ENCODE measurements at places on chromosomes 2 and 18.

DNA sequence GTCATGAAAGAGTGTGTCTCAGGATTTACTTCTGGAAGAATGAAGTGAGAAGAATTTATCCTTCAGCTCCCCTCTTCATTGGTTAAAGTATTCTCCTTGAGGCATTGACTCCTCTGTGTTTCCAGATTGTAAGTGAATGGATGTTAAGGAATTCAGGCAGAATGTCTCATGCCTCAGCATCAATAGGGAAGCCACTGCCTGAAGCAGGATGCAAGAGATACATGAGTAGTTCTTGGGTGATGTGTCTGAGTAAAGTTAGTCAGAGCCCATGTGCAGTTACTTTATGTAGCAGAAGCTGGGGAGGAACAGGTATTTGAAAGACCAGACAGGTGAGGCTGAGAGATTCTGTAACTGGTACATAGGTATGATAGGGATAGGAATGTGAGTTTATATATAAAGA lies 34.0 kb upstream of the TMEFF2 start:
- DNase-seq: no peak

GRCh38 chr2:235533198-235533597 lies 39.4 kb downstream of the AGAP1 start:
- DNase-seq: no peak

GRCh38 chr2:68044099-68044498 lies 18.7 kb downstream of the C1D start:
- DNase-seq: peak; percentile 23

- DNase-seq: no peak
Observed at GRCh38 chr18:6561862-6562291, 147.2 kb upstream of the L3MBTL4 start.

- DNase-seq: no peak
Observed at GRCh38 chr2:2492800-2493199, 161.7 kb upstream of the MYT1L start.

DNA sequence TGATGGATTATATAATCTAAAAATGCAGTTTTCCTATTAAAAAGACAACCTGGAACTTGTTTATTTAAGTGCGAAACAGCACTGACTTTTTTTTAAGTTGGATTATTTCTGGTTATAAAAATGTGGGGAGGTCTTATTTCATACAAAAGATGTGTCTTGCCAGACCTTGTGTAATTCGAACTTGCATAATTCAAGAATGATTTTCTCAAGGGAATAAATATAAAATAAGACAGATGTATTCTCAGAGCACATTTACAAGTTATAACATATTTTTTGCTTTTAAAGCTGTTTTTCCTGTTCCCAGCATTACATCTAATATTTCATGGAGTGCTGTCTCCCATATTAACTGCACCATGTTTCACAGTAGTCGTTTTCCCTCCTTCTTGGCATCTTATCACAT lies 263.1 kb downstream of the CDH20 start:
- DNase-seq: no peak

DNA sequence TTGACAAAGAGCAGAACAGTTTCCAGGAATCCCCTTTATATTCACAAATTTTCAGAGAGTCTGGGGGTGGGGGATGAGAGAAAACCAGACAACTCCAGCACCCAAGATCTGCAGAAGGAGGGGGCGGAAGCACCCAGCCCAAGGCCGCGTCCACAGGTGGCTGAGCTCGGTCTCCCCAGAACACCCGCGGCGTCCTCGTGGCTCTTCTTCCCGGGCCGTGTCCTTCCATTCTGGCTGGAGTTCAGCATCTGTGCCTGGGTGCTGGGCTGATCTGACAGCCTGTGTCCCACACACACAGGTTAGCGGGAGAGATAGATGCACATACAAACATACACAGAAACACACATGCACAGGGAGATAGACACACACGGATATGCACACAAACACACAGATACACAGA lies 455.8 kb upstream of the SALL3 start:
- DNase-seq: no peak

DNA sequence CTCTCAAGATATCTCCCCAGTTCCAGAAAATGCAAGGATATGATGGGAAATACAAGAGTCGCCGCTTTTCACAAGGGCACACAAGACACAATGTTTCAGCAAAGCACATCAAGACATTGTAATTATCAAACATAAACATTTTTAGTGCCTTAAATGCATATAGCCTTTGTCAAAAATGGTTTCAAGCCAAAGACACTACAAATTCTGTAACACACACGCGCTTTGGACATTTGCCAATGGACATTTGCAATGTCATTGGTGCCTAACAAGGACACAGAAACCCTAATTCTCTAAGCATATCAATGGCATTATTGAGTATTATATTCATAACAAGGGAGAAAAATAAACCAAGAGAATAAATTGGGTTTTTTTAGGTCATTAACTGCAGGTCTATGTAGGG lies 16.1 kb downstream of the ADD2 start:
- no peak for DNase-seq

- DNase-seq: peak; percentile 37
Observed at GRCh38 chr2:159285929-159286708, at the start of gene WDSUB1. Gene WDSUB1, minus strand, starts transcription at chr2:159286703. Its CDS starts 3,634 bp downstream, at chr2:159283069.

DNA sequence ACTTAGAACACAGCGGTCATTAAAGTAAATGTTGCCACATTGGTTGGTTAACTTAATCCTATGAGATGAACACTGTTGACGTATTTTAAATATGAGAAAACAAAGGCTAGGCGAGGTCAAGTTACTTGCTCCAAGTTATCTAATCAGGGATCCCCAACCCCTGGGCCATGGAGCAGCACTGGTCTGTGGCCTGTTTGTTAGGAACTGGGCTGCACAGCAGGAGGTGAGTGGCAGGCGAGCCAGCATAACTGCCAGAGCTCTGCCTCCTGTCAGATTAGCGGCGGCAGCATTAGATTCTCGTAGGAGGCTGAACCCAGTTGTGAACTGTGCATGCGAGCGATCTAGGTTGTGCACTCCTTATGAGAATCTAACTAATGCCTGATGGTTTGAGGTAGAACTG lies 878.9 kb downstream of the CPS1 start:
- no peak for DNase-seq

DNA sequence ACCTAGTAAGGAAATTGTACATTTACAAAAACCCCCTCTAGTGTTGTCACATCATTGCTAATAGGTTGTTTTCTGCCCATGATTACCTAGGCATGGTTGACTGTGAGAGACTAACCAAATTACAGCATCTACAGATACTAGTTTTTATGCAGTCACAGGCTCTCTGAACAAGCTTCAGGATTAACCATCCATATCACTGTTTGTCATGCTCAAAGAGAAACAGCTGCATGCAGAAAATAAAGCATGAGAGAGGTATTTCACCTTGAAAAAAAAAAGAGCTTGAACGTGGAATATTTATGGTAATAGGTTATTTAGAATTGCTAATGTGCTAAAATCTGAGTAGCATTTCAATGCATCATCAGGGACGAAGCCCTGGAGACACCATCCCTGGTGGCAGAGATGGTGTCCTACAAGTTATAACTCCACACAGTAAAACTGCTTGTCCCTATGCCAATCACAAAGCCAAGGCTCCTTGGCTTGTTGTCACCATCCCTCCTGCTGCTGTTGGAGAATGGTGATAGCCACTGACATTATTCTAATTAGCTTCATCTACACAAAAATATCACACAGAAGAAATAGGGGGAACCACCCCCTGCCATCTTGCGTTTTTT lies 5.4 kb downstream of the NEB start:
- DNase-seq: no peak

DNA sequence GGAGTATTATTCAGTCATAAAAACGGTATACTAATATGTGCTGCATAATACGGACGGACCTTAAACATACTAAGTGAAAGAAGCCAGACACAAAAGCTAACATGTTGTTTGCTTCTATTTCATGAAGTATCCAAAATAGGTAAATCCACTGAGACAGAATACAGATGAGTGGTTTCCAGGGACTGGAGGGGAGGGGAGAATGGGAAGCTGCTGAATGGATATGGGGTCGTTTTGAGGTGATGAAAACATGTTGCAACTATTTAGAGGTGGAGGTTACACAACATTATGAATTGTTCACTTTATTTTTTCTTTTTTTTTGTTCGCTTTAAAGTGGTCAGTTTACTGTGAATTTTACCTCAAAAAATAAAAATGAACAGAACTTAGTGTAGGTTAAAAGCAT lies 52.9 kb downstream of the RAB10 start:
- no peak for DNase-seq

DNA sequence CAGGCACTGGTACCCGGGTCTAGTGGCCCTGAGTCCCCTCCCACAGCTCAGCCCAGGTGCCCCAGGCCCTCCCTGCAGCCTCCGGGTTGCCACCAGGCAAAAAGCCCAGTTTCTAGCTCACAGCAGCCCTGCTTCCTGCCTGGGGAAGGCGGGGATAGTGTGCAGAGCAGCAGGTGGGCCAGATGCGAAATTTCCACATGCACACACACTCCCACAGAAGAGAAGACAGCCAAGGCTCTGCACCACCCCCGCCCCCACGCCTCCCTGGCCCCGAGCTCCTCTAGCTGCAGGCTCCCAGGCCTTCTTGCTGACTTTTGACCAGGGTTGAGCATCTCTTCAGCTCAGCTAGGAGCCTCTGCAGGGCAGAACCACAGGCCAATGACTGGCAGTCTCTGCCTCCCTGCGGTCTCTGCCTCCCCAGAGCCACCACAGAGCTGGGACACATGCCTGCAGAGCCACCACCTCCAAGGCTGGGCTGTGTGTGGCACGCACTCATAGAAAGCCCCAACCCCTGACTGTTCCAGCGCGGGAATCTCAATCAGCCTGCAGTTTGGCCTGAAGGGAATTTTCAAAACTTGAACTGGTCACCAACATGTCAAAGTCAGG lies 7.2 kb downstream of the SLC66A2 start:
- no peak for DNase-seq

DNA sequence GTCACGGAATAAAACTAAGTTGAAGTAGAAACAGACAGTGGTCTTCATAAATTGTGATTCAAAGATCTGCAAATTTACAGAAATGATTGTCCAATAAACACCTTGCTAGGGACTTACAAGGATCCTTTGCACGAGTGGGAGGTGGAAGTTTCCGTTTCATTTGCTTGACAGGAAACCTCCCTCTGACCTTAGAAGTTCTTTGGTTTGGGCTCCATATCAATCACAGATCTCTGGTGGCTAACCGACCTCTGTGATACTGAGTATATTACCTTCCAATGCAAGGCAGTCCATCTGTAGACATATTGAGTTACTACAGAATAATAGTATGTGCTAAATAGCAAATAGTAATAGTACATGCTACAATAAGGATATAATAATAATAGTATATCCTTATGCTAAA lies 33.7 kb upstream of the RNF152 start:
- no peak for DNase-seq

DNA sequence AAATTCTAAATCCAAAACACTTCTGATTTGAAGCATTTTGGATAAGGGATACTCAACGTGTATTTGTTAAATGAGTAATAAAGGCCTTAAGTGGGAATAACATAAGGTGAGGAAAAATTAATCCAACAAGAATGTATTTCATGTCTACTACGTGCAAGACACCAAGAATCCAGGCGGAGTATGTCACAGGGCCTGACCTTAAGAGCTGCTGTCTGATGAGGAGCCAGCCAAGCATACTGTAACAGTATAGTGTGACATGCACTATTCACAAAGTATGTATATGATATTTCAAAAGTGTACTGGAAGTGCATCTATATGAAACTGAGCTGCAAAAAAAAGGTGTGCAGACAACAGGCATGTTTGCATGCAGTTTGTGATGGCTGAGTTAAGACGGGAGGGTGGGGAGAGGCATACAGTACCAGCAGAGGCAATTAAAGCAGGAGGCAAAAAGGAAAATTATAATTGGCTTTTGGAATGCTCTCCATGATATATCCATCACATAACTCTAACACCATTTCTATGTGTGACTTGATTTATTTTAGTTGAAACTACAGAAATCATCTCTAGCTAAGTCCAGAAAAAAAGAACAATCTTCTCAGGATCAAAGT lies 18.2 kb downstream of the IWS1 start:
- DNase-seq: no peak

DNA sequence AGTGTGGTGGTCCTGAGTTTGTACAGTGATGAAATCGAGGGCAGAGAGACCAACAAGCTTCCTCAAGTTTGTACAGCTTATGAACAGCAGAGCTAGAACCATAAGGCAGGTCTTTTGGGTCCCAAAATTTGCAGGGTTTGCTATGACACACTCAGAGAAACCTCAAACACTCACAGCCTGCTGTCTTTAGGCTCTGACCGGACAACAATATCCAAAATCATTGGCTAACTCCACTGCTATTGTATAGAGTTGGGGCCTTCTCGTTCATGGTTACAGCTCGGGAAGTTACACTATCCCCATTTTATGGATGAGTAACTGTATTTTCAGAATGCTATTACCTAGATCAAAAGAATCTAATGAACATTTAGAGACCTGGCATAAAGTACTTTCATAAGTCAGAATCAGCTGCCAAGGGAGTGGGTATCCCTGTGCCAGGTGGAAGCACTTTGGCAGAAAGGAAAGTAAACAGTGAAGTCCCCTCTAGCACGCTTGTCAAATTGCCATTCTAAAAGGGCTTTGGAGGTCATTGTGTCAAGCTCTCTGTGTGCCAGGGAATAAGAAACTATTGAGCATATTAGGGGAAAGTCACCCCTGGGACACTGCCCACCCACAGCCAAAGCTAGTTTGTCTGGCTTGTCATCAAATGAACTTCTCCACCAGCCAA lies 331.8 kb downstream of the ALK start:
- no peak for DNase-seq

- DNase-seq: no peak
Observed at GRCh38 chr2:119158563-119159347, at the start of gene C1QL2. Gene C1QL2, minus strand, starts transcription at chr2:119158751. Its CDS starts 482 bp downstream, at chr2:119158269.

- DNase-seq: no peak
Observed at GRCh38 chr2:20556756-20557155, 94.1 kb downstream of the HS1BP3 start.

GRCh38 chr2:176997074-176997791 lies 215.4 kb upstream of the HNRNPA3 start:
- peak; percentile 43 for DNase-seq

- no peak for DNase-seq
Observed at GRCh38 chr18:47251289-47252120, at the start of gene SKOR2. Gene SKOR2, minus strand, starts transcription at chr18:47251660. Its CDS starts 2,477 bp downstream, at chr18:47249183.

- DNase-seq: no peak
Observed at GRCh38 chr18:12701161-12701560, 1.4 kb downstream of the CEP76 start.

GRCh38 chr2:13193900-13194299 lies 477.2 kb downstream of the TRIB2 start:
- no peak for DNase-seq

- no peak for DNase-seq
Observed at GRCh38 chr18:42509750-42510415, 554.8 kb downstream of the PIK3C3 start.

DNA sequence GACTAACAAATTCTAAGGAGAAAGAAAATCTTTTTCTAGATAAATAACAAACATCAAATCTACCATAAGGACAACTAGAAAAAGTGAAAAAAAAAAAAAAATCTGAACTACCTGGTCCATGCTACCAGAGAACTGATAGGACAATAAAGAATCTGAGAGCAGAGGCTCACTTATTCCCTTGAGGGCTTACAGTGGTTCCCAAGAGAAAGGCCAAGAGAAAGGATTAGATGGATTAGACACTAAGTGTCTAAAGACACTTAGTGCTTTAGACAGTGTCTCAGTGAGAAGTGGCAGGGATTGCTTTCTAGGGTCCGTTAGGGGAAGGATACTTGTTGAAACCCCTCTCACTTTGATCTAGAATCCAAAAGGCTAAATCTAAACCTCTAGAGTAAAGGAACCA lies 78.2 kb downstream of the COA5 start:
- no peak for DNase-seq
